Right ventricle myocardium superior (tissue), 1 donor: ENCODE measurements at places on chromosomes 1 and 21. TPM values are rescaled to one million over a fixed set of nuclear protein-coding genes. Genes with fewer than 3 reads are reported as not detected.

The TMIGD3 gene
- 0.89 TPM for total RNA-seq

The ARHGEF16 gene
- 0.89 TPM for total RNA-seq

The LRRC38 gene
- not detected for total RNA-seq

The ACTL8 gene
- not detected for total RNA-seq

The AGMAT gene
- total RNA-seq = 0.11 TPM

The GREM2 gene
- total RNA-seq = not detected

The HEYL gene
- total RNA-seq = 16.9 TPM

The COL16A1 gene
- total RNA-seq = 10.9 TPM

The SAMD11 gene
- total RNA-seq = 1.5 TPM

DNA sequence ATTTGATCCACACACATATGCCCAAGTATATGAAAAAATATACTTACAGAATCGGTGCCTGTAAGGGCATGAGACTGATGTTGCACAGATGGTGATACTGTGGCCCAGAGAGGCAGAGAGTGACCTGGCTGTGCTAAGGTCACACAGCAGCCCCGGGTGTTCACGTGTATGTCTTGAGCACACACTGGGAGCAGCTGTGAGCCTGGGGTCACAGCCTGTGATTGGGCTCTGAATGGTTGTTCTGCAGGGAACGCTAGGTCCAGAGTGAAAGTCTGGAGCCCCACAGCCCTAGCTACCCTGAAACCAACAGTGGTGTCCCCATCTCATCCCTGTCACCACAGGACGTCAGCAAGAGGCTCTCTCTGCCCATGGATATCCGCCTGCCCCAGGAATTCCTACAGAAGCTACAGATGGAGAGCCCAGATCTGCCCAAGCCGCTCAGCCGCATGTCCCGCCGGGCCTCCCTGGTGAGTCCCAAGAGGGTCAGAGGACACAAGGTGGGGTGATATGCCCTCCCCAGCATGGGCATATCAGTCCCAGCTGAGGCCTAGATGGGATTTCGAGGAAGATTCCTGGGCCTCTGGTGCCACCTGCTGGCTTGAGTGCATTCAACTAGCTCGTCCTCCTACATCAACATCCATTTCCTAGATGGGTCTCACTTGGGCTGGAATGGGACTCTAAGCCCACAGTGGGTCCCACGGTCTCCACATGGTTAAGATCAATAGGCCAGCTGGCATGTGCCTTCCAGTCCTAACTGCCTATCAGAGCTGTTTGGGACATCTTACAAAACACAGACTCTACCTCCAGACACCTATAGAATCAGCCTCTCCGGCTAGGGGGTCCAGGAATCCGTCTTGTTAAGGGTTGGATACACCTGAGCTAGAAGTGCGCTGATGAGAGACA, 19.7 kb downstream of the CDK18 start:
- DNase-seq = peak; percentile 85

DNA sequence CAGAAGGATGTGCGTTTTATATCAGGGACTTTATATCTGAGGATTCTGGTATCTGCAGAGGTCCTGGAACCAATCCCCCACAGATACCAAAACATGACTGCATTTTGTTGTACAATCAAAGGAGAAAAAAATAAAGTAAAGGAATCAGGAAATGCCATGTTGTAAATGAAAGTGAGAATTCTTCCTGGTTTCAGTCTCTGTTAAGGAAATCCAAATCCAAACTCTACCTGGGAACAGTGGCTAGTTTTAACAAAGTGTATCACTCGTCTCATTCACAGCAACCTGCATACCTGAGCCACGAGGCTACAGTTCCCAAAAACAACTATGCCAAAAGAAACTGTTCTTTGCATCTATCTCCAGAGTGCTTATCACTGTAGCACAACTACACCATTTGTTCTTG, 77.3 kb upstream of the ATF3 start:
- DNase-seq = no peak

DNA sequence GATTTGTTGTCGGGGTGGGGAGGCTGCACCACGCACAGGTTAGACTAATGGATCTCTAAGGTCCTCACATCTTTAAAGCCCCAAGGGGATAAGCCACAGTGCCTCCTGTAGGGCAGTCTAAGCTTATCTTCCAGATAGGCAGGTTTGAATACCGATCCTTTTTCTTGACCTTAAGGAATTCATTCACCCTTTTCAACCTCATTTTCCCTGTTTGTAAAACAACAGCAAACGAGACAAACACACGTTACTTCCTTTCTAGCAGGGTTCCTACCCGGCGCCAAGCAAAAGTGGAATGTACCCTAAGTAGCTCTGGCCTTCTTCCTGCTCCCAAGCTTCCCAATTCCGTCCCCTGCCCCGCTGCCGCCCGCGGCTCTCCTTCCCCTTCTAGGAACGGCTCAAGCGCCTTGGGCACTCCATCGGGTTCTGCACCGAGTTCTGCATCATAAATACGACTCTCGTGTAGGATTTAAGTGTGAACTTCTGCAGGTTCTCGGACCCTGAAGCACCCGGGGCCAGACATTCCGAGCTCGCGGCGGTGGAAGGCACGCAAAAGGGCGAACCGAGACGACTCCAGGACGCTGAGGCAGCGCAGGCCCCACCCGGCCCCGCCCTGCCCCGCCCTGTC, 548 bp upstream of the CDC20 start:
- DNase-seq = no peak

GRCh38 chr1:41200728-41201127, 41.4 kb downstream of the SCMH1 start:
- no peak for DNase-seq

- DNase-seq = no peak
Observed at GRCh38 chr1:200306944-200307754, 102.7 kb downstream of the ZNF281 start.

- no peak for DNase-seq
Observed at GRCh38 chr1:22282364-22282995, 139.6 kb upstream of the WNT4 start.

GRCh38 chr1:173405281-173405680, 71.9 kb upstream of the PRDX6 start:
- DNase-seq = no peak

- no peak for DNase-seq
Observed at GRCh38 chr21:29656504-29657239, 283.1 kb downstream of the GRIK1 start.

DNA sequence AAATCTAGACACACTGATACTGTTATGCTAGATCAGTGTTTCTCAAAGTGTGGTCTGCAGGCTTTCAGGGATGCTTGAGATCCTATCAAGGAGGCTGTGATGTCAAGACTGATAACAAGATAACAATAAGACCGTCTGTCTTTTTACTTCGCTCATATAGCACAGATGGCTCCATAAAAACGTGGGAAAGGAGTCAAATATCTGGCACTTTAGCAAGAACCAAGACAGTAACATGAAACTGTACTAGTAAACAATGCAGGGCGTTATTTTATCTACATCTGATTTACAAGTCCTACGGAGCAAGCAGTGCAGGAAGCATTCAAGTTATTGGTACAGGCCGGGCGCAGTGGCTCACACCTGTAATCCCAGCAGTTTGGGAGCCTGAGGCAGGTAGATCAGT, 3.6 kb upstream of the SPRR3 start:
- DNase-seq = no peak

- DNase-seq = no peak
Observed at GRCh38 chr1:94677714-94678113, 136.2 kb upstream of the F3 start.

- DNase-seq = no peak
Observed at GRCh38 chr1:177023726-177024125, 140.8 kb downstream of the ASTN1 start.

GRCh38 chr1:21941370-21941769, 4.3 kb upstream of the HSPG2 start:
- no peak for DNase-seq

GRCh38 chr1:147669469-147670318, 630 bp downstream of the ACP6 start:
- peak; percentile 56 for DNase-seq

DNA sequence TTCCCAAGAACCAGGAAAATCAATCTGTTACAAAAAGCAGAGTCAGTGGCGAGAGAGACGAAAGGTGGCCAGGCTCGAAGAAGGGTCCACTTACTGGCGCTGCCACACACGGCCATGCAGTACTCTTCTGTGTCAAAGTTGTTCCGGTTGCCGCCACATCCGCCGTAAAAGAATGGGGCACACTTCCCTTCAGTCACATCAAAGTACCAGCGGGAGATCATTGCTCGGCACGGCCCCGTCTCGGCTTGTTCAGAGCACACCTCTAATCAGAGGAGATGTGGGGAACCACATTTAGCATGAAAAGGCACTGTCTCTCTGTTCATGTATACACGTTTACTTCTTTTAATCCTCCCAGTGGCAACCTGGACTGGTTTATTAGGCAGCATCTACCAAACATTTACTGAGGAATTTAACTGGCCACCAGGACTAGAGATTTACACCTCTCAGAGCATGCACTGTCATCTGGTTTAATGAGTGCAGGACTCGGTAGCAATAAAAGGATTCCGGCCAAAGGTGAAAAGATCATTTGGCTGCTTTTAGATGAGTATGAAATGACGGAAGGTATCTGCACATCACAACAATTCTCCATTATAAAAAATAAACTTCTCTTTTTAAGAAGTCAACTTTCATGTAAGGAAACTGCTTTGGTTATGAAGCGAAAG, 170.5 kb downstream of the APP start:
- peak; percentile 45 for DNase-seq

- no peak for DNase-seq
Observed at GRCh38 chr1:116397728-116398127, 24.7 kb downstream of the ATP1A1 start.

DNA sequence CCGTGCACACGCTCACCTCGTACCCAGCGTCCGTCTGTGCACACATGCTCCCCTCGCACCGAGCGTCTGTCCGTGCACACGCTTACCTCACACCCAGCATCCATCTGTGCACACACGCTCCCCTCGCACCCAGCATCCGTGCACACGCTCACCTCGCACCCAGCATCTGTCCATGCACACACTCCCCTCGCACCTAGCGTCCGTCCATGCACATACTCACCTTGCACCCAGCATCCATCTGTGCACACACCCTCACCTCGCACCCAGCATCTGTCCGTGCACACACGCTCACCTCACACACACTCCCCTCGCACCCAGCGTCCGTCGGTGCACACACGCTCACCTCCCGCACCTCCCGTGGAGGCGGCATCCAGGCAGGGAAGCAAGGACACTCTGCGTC, 24.4 kb upstream of the COL18A1 start:
- peak; percentile 22 for DNase-seq

DNA sequence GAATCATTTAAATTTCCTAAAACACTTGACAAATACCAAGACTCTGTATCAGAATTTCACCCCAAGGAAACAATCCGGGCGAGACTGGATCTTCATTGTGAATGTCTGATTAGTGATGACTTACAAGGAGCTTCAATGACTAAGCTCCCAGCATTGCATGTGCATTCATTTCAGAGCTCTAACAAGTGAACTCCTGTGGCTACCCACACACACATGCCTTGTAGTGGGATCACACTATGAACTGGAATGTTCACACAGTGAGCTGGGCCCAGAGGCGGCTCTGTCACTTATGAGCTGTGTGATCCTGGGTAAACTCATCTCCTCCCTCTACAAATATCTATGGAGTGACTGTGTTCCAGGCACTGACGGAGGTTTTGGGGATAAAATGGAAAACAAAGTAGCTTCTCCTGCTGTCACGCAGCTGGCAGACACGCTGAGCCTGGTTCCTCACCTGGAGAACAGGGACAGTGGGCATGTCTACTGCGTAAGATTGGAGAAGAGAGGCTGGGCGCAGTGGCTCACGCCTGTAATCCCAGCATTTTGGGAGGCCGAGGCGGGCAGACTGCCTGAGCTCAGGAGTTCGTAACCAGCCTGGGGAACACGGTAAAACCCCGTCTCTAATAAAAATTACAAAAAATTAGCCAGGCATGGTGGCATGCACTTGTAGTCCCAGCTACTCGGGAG, 56.9 kb downstream of the CLSTN1 start:
- DNase-seq = no peak

- DNase-seq = no peak
Observed at GRCh38 chr1:21236178-21236577, 54.1 kb downstream of the ECE1 start.

GRCh38 chr1:12316331-12316730, 86.5 kb downstream of the VPS13D start:
- no peak for DNase-seq

- DNase-seq = no peak
Observed at GRCh38 chr1:162471290-162471853, 26.2 kb upstream of the UHMK1 start.

DNA sequence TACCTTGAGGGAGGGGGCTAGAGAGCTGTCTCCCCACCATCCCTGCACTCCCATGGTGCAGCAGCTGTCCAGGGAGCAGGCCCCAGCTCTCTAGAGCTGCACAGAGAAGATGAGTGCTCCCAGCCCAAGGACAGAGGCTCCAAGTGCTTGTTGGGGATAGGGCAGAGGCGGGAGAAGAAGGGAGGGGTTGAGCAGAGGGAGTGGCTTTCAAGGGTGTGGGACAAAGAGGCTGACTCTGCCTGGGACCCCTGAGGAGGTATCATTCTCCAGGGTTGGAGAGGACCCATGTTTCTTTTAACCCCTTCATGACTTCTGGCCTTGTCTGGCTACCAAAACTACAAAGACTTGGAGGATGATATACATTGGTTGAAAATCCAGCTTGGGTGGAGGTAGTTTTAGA, 14.6 kb downstream of the FOXD2 start:
- DNase-seq = no peak
